ENCODE measurements at places on chromosomes 16 and 17.
A peak's percentile ranks its signal among the peaks of the same experiment; 100 is the strongest.

- no peak for DNase-seq
These were observed 1.2 kb upstream of the FOXF1 start for GRCh38 chr16:86508947-86509758.

GRCh38 chr16:73255031-73255430 is 207.1 kb upstream of the ZFHX3 start:
- DNase-seq: no peak

DNA sequence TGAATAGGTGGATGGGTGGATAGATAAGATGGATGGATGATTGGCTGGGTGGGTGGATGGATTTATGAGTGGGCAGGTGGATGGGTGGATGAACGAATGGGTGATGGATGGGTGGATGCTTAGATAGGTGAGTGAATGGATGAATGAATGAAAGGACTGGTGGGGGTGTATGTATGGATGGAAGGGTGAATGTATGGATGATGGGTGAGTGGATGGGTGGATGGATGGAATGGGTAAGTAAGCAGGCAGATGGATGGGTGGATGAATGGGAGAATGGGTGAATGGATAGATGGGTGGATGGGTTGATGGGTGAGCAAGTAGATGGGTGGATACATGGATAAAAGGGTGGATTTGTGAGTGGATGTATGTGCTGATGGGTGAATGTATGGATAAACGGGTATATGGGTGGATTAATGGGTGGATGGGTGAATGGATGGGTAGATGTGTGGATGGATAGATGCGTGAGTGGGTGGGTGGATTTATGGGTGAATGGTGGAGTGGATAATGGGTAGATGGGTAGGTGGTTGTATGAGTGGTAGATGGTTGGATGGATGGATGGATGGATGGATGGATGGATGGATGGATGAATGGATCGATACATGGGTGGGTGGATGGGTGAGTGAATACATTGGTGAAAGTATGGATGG is 682.6 kb downstream of the HS3ST4 start:
- no peak for DNase-seq

DNA sequence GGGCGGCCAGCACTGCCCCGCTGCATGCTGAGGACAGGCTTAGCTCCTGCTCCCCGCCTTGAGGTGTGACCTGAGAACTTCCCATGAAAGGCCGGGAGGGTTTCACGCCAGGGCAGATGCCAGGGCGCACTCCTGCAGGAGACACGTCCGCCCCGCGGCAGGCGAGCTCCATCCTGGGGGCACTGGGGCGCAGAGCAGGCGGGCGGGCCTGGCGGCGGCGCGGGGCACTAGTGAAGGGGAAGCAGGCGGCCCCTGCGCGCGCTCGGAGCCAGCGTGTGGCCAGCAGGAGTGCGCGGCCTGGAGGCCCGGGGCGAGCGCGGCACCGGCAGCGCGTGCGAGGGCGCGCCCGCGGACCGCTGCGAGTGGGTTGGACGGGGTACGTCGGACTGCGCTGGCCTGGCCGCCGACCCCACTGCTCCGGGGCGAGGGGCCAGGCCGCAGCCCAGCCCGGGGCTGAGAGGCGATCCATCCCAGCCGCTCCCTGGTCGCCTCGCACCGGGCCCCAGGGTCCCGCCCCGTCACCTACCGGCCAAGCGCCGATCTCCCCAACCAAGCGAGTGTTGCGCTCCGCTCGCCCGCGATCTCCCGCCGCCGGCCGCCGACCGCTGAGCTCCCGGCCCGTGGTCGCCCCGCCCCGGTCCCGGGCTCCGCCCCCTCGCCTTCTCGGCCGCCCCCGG is at the start of gene MAP3K14:
Gene MAP3K14 (minus strand): TSS at position 587 of the 677 bp plus-strand sequence. CDS start 26,275 bp downstream, outside the sequence.
- peak; percentile 52 for DNase-seq

DNA sequence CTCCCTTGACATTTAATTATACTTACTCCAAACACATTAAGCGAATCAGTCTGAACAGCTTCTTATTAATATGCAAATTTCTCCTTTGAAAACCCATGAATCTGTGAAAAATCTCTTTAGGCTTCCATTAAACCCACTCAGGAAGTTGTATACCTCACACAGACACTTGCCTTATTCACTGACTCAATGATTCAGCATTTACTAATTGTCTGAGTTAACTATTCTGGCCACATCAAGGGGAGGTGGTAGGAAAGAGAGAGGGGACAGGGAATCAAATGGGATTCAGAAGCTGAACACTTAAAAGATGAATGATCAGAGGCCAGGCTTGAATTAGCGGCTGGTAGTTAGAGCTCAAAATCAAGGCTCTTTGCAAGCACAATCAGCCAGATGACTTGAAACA is 70.0 kb downstream of the HS3ST3A1 start:
- no peak for DNase-seq

DNA sequence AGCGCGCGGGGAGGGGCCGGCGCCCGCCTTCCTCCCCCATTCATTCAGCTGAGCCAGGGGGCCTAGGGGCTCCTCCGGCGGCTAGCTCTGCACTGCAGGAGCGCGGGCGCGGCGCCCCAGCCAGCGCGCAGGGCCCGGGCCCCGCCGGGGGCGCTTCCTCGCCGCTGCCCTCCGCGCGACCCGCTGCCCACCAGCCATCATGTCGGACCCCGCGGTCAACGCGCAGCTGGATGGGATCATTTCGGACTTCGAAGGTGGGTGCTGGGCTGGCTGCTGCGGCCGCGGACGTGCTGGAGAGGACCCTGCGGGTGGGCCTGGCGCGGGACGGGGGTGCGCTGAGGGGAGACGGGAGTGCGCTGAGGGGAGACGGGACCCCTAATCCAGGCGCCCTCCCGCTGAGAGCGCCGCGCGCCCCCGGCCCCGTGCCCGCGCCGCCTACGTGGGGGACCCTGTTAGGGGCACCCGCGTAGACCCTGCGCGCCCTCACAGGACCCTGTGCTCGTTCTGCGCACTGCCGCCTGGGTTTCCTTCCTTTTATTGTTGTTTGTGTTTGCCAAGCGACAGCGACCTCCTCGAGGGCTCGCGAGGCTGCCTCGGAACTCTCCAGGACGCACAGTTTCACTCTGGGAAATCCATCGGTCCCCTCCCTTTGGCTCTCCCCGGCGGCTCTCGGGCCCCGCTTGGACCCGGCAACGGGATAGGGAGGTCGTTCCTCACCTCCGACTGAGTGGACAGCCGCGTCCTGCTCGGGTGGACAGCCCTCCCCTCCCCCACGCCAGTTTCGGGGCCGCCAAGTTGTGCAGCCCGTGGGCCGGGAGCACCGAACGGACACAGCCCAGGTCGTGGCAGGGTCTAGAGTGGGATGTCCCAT is 232.8 kb downstream of the SEC14L1 start:
- no peak for DNase-seq

DNA sequence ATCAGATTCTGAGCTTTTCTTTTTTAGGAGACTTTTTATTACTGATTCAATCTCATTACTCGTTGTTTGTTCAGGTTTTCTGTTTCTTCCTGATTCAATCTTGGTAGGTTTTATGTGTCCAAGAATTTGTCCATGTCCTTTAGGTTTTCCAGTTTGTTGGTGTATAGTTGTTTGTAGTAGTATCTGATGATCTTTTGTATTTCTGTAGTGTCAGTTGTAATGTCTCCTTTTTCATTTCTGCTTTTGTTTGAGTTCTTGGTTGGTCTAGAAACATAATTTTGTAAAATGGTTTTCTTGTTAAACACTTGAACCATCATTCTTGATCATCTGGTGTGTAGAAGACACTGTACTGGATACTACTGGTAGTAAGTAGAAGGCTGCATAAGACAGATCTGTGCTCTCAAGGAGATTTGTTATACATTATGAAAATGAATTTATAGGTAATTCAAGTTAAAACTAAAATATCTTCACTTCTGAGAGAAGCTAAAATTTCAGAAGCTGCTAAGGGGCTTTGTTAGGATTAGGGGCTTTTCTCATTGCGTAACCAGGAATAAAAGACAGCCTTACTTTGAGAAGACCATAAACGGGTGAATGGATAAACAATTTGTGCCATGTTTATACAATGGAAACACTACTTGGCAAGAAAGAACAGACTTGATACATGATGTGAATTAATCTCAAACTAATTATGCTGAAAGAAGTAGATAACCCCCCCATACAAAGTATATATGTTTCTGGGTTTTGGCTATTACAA is 44.0 kb downstream of the NSRP1 start:
- no peak for DNase-seq

- DNase-seq: no peak
These were observed 42.8 kb upstream of the GSE1 start for GRCh38 chr16:85570213-85570734.

DNA sequence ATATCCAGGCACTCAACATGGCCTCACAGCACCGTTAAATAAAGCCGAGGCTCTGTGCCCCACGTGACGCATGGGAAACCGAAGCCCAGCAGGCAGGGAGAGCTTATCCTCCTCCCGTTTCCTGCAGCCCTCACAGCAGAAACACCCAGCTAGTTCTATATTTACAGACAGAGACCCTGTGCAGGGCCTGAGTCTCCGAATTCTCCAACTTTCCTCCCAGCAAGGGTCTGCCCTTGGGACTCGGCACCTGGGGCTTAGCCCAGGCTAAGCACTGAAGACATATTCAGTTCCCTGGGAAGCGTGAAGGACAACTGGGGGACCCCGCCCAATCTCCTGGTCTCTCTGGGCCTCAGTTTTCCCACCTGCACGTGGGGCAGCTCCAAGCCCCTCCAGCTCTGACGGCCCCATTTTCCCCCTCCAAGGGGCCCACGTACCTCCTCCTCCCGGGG is 29.2 kb downstream of the TRPV3 start:
- DNase-seq: no peak
